Stimulated activated naive CD4-positive, alpha-beta T cell (primary cell): ENCODE measurements at places on chromosomes 16 and 17.

GRCh38 chr17:83009414-83010205 is 69.8 kb upstream of the METRNL start:
- no peak for DNase-seq

DNA sequence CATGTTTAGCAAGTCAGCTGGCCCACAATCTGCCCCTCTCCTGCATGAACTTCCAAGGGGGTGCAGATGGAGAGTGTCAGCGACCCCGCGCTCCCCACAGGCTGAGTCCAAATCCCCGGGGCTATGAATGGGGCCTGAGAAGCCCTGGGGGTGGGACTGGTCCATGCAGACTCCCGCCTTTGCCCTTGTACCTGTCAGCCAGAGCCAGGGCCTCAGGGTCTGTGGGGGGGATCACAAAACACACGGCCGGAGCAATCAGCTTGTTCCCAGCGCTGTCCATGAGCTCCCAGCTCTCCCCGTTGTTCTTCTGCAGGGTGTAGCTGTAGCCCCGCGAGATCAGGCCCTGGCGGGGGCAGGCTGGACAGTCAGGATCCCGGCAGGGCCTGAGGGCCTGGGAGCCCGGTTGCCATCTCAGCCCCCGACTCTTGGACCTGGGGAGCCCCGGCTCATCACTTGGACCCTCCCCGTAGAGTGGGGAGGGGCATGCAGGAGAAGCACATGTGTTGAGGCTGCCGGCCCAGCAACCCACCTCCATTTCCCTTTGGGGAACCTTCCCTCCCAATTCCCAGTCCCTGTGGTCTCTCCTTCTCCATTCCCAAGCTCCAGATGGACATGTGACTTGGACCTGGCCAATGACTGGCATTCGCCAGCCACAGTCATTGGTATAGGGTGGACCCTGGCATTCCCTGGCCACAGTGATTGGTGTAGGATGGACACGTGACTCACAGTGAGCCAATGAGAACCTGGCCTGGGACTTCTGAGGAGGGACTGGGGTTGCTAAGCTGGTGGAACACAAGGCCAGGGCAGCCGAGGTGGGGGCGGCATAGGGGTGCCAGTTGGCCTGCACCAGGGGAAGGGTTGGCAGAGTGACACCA is 42.4 kb downstream of the PPL start:
- no peak for DNase-seq

DNA sequence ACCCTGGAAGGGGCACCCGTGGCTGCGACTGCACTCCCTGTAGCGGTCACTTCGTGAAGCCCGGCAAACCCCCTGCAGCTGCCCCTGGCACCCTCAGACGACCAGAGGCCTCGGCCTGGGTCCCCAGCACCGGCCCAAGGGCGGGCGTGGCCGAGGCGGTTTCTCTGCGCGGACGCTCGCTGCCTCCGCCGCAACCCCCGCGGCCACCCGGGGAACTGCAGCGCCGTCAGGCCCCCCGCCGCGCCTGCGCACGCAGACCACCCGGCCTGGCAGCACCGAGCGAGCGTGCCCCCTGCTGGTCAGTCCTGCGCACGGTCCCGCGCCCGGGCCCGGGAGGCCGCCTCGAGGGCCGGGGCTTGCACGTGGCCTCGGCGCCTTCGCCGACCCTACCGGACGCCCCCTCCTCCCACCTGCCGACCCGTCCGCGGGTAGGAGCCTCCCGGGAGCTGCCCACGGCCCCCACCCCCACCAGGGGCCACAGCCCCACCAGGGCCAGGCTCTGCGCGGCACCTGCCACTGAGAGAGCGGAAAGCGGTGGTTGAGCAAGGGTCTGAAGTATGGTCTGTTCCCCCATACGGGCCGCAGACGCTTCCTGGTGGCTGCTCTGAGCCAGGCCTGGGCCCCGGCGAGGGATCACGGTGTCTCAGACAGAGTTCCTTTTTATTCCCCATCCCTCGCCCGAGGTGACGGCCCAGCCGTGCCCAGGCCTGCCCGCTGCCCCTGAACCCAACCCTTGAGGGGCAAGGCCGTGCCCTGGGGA is 11.5 kb upstream of the HS3ST6 start:
- peak; percentile 81 for DNase-seq

- DNase-seq = no peak
Measured at GRCh38 chr17:7216242-7217112, 3.2 kb downstream of the DLG4 start.

DNA sequence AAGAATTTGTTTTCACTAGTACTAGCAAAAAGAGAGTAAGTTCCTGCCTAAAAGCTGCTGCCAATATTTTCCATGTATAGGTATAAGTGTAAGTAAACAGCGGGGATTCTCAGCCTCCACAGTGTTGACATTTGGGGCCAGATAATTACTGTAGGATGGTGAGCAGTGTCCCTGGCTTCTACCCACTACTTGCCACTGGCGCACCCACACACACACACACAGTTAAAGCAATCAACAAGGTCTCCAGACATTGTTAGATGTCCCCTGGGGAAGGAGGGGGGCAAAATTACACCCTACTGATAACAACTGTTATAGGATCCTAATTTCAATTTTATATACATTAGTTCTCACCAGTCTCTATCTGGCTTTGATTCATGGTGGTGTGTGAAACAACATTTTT is 417.0 kb upstream of the PSMD7 start:
- DNase-seq = no peak

GRCh38 chr16:2710711-2711231 is 9.3 kb downstream of the PRSS27 start:
- no peak for DNase-seq

- DNase-seq = no peak
Measured at GRCh38 chr17:58691701-58692238, at the start of gene TEX14. TSS of gene TEX14 (minus strand) at chr17:58692045. CDS start at chr17:58652001, 40,044 bp downstream.

GRCh38 chr16:19292186-19292585 is 6.7 kb downstream of the CLEC19A start:
- no peak for DNase-seq

DNA sequence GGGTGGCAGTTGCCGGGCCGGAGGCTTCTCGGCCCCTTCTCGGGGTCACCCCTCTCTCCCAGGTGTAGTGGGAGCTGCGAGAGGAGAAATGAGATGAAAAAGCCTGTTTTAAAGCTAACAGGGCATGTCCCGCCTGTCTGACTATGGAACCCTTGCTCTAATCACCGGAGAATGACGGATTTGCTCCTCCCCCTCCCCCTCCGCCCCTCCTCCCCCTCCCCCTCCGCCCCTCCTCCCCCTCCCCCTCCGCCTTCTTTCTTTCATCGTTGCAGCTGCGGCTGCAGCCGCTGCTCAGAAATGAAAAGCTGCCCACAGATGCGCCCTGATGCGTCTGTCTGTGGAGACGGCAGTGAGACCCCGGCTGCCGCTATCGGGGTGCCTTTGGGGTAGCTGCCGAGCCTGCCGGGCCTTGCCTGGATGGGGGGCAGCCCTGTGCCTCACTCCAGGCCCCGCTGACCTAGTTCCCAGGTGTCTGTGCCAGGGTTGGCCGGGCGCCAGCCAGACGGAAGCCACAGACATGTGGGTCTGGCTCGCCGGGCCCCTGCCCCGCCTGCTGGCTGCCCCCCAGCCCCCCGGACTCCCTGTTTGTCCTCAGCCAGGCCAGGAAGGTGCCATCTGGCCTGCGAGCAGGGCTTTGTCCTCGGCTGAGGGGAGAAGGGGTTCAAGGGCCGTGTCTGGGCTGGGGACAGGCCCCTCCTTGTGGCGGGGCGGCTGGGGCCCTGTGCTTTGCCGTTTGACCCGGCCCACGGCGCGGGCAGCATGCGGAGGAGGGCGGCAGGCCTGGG is 37.7 kb downstream of the GINS2 start:
- no peak for DNase-seq

GRCh38 chr16:15482748-15483298 is 48.4 kb downstream of the BMERB1 start:
- DNase-seq = no peak

GRCh38 chr16:4913130-4913773 is 23.7 kb downstream of the PPL start:
- DNase-seq = no peak

GRCh38 chr17:149897-150584 is 12.7 kb downstream of the SCGB1C2 start:
- no peak for DNase-seq

GRCh38 chr16:66603537-66604375 is 748 bp upstream of the CMTM3 start:
- peak; percentile 86 for DNase-seq

- no peak for DNase-seq
Measured at GRCh38 chr17:28875848-28876550, 21.2 kb downstream of the ERAL1 start.

- DNase-seq = no peak
Measured at GRCh38 chr17:63349478-63350000, 96.6 kb downstream of the CYB561 start.

GRCh38 chr17:8041249-8041928 is 2.5 kb downstream of the ALOX15B start:
- peak; percentile 12 for DNase-seq

DNA sequence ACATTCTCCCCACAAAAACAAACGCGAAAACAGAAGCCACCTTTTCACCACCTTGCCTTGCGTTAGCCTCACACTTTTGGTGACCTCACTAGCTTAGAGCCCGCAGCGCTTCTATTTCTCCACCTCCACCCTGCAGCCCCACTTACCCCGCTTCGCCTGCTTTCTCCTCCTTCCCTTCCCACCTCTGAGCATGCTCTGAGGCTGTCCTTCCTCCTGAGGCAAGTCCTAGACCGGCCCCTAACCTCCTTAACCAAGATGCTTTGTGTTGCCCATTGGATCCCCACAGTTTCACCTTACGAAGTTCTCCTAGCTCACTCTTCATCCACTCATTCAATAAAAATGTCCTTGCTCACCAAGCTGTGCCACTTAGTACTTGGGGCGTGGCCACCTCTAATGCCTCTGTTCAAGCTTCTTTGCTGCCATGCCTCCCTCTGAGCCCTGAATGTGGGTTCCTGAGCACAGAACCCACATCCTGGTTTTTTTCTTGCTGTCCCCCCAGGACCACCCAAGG is 1.3 kb downstream of the GNGT2 start:
- no peak for DNase-seq

DNA sequence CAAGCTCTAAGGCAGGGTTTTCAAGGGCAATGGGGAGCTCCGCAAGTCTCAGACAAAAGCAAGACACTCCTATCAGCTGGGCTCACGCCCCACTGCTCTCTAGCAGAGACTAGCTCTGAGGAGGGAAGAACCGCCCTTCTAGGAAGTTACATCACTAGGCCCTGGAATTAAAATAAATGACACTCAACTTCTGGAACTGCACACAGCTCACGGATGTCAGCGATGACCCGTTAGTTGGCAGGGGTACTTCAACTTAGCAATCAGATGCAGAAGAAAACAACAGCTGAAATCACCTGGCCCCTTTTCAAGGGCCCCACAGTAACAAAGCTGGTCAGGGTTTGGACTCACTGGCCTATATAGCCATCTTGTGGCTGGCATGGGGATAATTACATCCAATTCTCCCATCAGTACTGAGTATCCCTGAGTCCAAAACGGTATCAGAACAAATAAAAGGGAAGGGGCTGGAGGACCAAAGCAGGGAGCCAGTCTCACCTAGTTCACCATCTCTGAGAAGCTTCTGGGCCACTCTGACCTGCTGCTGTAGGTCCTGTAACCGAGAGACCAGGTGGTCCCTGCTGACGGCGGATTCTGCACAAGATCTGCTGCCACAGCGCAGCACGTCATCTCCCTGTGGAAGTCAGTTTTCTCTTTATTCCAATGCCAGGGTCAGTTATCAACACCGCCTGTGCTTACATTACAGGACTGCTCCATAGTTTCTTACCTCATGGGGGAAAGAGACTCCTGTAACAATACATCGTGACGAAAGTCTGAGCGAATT is 22.2 kb downstream of the SERPINF1 start:
- DNase-seq = peak; percentile 30

GRCh38 chr16:4204521-4204920 is 37.4 kb downstream of the SRL start:
- no peak for DNase-seq

DNA sequence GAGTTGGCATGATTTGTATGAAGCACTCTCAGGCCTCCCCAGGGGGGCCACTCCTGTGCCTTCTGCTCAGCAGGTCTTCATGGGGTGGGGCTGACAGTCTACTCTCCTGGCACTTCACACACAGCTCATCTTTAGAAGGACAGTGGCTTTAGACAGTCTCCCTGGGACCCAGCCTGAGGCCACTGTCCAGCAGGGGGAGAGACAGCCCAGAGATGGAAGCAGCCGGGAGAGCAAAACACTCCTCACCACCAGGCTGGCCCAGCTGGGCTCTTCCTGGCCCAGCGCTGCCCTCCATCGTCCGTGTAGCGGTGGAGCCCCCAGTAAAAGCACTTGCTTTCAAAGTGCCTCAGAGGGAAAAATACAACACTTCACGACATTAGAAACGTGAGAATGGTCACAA is 62.0 kb upstream of the CRHR1 start:
- DNase-seq = no peak

DNA sequence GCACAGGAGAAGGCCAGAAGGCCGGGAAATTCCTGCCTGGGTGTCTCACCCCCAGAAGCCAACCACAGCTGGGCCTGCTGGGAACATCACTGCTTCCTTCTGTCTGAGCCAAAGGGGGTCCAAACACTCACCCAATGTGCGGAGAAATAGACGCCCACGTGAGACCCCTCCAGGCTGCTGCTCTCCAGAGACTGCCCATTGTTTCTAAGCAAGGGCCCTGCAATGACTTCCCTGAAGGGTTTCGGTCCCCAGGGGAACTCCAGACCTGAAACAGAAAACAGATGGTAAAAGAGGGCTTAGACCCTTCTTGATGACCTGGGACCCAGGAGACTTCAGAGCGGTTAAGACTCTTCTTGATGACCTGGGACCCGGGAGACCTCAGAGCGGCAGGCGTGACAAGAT is 41.3 kb downstream of the MRM3 start:
- no peak for DNase-seq

GRCh38 chr17:65538675-65539529 is 22.5 kb downstream of the AXIN2 start:
- peak; percentile 66 for DNase-seq

- no peak for DNase-seq
Measured at GRCh38 chr16:10745841-10746240, 2.2 kb downstream of the NUBP1 start.

- no peak for DNase-seq
Measured at GRCh38 chr17:57612202-57613071, 132.7 kb downstream of the CCDC182 start.

- no peak for DNase-seq
Measured at GRCh38 chr17:9256751-9257629, 235.7 kb downstream of the NTN1 start.

GRCh38 chr16:14529010-14529669 is 100.9 kb downstream of the PARN start:
- DNase-seq = peak; percentile 47

- no peak for DNase-seq
Measured at GRCh38 chr16:79066561-79066960, 534.0 kb downstream of the MAF start.

DNA sequence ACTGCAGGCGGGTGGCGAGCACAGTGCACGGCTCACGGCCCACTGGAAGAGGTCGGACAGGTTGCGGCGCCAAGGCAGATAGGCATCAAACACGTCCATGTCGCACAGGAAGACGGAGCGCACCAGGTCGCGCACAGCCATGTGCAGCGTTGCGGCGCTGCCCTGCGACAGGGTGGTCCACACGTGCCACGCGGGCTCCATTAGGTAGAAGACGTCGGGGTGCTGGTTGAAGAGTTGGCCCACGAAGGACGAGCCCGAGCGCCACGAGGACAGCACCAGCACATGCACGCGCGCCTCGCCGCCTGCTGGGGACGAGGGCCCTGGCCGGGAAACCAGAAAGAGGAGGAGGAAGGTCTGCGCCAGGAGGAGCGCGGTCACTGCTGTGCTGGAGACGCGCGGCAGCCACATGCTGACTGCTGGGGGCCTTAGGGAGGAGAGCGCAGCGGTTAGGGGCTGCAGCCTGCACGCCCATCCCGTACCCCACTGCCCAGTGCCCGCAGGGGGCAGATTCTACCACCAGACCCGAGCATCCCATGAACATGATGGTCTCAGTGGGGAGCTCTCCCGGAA is 15.0 kb upstream of the TMEM170A start:
- no peak for DNase-seq

- DNase-seq = no peak
Measured at GRCh38 chr16:56686758-56687157, 4.5 kb downstream of the MT1X start.
